ENCODE measurements at places on chromosomes 6 and 20. TPM values are rescaled to one million over a fixed set of nuclear protein-coding genes. Genes with fewer than 3 reads are reported as not detected.

HLA-G gene
- not detected for total RNA-seq

DNA sequence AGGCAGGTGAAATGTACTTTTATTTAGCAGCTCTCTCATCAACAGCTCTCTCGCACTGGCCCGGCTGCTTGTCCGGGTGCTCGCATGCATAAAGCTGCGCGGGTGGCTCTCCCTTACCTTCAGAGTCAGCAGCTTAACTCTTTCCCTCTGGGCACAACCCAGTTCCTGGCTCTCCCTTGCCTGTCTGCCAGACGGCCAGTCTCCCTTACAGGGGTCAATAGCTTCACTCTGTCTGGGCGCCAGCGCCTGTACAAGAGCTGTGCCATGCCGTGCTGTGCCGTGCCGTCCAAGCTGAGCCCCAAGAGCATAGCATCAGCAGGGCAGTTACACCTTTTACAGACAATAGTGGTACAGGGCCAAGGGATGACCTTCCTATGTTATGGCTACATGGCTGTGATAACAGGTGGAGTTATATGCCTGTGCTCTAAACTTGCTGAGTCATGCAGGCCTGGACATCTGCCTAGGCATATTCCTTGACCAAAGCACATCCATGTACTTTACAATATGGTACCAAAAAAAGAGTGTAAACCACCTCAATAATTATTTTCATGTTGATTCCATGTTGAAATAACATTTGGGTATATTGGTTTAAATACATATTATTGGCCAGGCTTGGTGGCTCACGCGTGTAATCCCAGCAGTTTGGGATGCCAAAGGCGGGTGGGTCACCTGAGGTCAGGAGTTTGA lies 47.9 kb downstream of the BLTP3A start:
- DNase-seq, result no peak

GRCh38 chr20:41387444-41387851 lies 20.8 kb upstream of the EMILIN3 start:
- no peak for DNase-seq

GRCh38 chr6:33911488-33911887 lies 107.7 kb upstream of the MLN start:
- DNase-seq, result no peak

DNA sequence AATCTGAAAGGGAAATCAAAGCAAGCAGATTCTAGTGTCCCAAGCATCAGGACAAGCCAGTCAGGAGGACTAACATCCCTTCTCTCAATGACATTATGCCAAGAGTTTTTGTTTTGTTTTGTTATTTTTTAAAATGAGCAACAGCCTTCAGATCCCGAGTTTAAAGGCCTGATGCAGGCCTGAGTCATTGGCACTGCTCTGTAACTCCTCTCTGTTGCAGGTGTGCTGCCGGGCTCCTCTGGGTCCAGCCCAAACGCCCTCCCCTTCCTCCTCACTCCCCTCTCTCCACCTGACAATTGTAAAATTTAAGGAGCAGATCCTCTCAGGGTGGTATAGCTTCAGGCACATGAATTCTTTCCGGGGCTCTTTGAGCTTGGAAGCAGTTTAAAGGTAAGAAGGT lies 502.0 kb downstream of the BMP2 start:
- DNase-seq, result no peak

SLC26A8 gene
- total RNA-seq, result not detected

DNA sequence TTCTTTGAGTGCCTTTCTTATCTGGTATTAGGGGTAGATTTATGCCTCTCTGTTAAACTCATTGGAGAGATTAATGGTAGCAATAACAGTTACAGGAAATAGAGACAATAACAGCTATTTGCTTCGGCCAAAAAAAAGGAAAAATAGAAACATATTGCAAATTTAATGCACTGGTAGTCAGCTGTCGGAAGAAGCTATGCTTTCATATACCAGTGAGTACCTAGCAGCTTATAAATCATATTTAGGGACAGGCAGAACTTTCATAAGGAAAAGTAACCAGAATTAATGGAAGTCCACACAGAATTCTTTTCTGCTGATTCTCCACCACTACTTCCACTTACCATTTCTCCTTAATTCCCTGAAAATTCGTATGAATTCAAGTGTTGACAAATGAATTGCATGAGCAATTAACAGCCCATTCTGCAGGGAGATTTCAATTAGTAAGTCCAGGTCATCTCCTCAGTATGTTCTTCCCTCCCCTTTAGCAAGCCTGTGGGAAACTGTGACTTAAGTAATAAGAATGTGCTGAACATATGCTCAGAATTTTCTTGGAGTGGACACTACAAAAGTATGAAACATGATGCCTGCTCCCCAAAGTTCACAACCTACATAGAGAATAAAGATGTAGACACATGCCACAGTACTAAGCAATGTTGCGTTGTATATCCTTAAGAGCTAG lies 196.7 kb upstream of the KCNQ5 start:
- DNase-seq, result no peak

Measured in HCT116 (cell line).